ENCODE measurements at places on chromosomes 6 and 20. TPM values are rescaled to one million over a fixed set of nuclear protein-coding genes. Genes with fewer than 3 reads are reported as not detected.

ZNF184 gene
- 7.7 TPM for total RNA-seq

POU5F1 gene
- total RNA-seq, result 3,419 TPM

ARMH2 gene
- not detected for total RNA-seq

EPHA7 gene
- total RNA-seq, result 7.3 TPM

RNF114 gene
- 279 TPM for total RNA-seq

TBXT gene
- total RNA-seq, result not detected

COL9A3 gene
- total RNA-seq, result 113 TPM

ANGPT4 gene
- 0.17 TPM for total RNA-seq

PLEKHG1 gene
- 1.0 TPM for total RNA-seq

SIRPG gene
- not detected for total RNA-seq

SAMD10 gene
- total RNA-seq, result 2.8 TPM

HLA-F gene
- 4.4 TPM for total RNA-seq

PRL gene
- total RNA-seq, result not detected

SUMO4 gene
- total RNA-seq, result 1.9 TPM

LINC00237 gene
- 0.31 TPM for total RNA-seq

BTNL2 gene
- total RNA-seq, result not detected

SASH1 gene
- total RNA-seq, result 30.2 TPM

NKAIN2 gene
- not detected for total RNA-seq

APCDD1L gene
- total RNA-seq, result 10.9 TPM

TRIM38 gene
- 0.58 TPM for total RNA-seq
